Activated T-helper 1 cell treated with anti-CD3 and anti-CD28 coated beads, Interleukin-12 subunit alpha, Interleukin-12 subunit beta, Interleukin-2, Interleukin-4 antibody, amounts not matched to agents 30 ng/mL and 10 ng/mL and 1 ng/mL, durations not matched to agents 14 hours and 24 hours and 36 hours (primary cell): ENCODE measurements at places on chromosomes 4 and X. TPM values are rescaled to one million over a fixed set of nuclear protein-coding genes. Genes with fewer than 3 reads are reported as not detected.

The RPS6KA6 gene
- total RNA-seq, result not detected in 2 replicates

The SPACA5 gene
- total RNA-seq, result not detected in 2 replicates

The AFM gene
- total RNA-seq, result not detected in 2 replicates

- no peaks in the 10 kb centered on the region for H3K27me3 ChIP-seq
- no peaks in the 10 kb centered on the region for H3K36me3 ChIP-seq
- no peak for DNase-seq
- H3K27ac ChIP-seq, result no peak overlapping the region
- no peak overlapping the region for H3K4me3 ChIP-seq
These were observed 32.0 kb downstream of the CCSER1 start for GRCh38 chr4:90159193-90159592.

GRCh38 chr4:27742816-27743215 is 882.2 kb downstream of the STIM2 start:
- H3K4me1 ChIP-seq, result no peaks in the 10 kb centered on the region
- no peaks in the 10 kb centered on the region for H3K36me3 ChIP-seq

GRCh38 chrX:15203694-15204093 is 66.2 kb downstream of the ASB9 start:
- no peak for DNase-seq
- peaks cover 9% of the 10 kb centered on the region for H3K27me3 ChIP-seq
- H3K27ac ChIP-seq, result peak overlapping the region; percentile 52
- peaks cover 6% of the 10 kb centered on the region for H3K36me3 ChIP-seq
- peaks cover 35% of the 10 kb centered on the region for H3K4me1 ChIP-seq

DNA sequence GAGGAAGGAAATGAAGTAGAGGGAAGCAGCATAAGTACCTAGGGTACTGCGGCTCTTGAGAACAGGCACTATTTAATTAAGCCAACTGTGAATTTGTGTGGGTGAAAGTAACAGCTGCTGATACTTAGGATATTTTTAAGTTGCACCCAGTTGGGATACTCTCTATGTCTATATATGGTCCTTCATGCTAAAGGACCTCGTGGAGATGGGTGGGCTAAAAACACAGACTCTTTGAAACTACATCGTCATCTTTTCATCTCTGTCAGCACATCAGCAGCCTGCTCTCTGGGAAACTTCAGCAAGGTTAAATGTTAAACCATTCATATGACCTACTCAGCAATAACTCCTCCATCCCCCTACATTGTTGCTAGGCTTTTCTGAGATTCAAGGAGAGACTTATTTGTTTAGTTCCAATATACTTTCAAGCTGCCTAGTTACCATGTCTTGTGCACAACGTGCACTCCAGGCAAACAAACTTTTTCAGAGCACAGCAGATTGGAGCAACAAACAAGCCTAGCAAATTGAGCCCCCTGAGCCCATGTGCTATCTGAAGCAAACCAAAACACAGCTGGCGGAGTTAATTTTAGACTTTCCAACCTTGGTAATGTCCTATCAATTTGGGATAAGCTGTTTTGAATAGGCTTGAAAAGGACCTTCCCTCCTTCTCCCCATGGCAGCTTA is 6.2 kb upstream of the MOB1B start:
- H3K4me1 ChIP-seq, result no peaks in the 10 kb centered on the region
- no peaks in the 10 kb centered on the region for H3K36me3 ChIP-seq
- H3K4me3 ChIP-seq, result no peak overlapping the region
- H3K27me3 ChIP-seq, result no peaks in the 10 kb centered on the region
- H3K27ac ChIP-seq, result no peak overlapping the region
- DNase-seq, result no peak

DNA sequence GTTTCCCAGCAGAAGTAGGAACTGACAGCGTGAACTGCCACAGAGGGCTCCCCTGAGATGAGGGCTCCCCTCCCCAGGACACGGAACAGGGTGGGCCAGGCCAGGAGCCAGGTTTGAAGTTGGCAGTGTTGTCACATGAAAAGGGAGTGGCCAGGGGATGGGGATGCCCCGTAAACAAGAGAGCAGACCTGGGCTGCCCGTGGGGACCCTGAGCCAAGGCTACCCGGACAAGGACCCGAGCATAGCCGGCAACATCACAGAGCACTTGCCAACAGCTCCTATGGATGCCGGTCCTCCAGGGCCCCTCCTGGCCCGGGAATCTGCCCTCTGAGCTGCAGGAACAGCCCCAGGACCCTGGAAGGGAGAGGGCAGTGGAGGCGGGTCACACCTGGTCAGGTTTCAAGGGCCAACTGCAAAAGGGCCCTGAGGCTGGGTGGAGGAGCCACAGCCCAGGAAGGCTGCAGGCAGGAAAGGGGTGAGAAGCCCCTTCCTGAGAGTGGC is 102.1 kb downstream of the CPZ start:
- H3K27ac ChIP-seq, result no peak overlapping the region
- no peaks in the 10 kb centered on the region for H3K36me3 ChIP-seq
- H3K27me3 ChIP-seq, result no peaks in the 10 kb centered on the region
- DNase-seq, result no peak
- no peaks in the 10 kb centered on the region for H3K4me1 ChIP-seq
- no peak overlapping the region for H3K4me3 ChIP-seq

- H3K36me3 ChIP-seq, result no peaks in the 10 kb centered on the region
- no peaks in the 10 kb centered on the region for H3K27me3 ChIP-seq
- H3K4me1 ChIP-seq, result no peaks in the 10 kb centered on the region
These were observed 540.8 kb downstream of the ADGRL3 start for GRCh38 chr4:61740886-61741285.

DNA sequence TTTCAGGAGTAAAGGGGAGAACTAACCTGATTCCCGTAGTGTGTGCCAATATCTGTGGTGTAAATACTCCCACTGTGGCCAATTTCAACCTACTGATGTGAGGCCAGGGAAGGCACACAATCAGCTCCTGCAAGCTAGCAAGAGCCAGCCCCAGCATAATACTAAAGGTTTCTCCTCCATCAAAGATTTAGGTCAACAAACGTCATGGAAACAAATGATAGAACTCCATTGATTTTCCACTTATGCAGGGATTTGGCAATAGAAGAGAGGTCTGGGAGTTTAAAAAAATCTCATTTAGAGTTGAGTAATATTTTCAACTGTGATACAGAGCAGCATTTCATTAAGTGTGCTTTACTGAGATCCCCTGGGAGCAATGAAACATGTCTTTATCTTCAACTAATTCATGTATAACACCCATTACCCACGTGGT is 15.8 kb upstream of the VEGFD start:
- peaks cover 6% of the 10 kb centered on the region for H3K4me1 ChIP-seq
- H3K4me3 ChIP-seq, result no peak overlapping the region
- no peak for DNase-seq
- no peaks in the 10 kb centered on the region for H3K36me3 ChIP-seq
- H3K27me3 ChIP-seq, result no peaks in the 10 kb centered on the region

GRCh38 chr4:25856756-25857155 is 6.0 kb downstream of the SEL1L3 start:
- H3K4me3 ChIP-seq, result no peak overlapping the region
- DNase-seq, result no peak
- H3K27ac ChIP-seq, result peak overlapping the region; percentile 50
- H3K36me3 ChIP-seq, result peaks cover 10% of the 10 kb centered on the region
- H3K27me3 ChIP-seq, result no peaks in the 10 kb centered on the region
- peaks cover 79% of the 10 kb centered on the region for H3K4me1 ChIP-seq

DNA sequence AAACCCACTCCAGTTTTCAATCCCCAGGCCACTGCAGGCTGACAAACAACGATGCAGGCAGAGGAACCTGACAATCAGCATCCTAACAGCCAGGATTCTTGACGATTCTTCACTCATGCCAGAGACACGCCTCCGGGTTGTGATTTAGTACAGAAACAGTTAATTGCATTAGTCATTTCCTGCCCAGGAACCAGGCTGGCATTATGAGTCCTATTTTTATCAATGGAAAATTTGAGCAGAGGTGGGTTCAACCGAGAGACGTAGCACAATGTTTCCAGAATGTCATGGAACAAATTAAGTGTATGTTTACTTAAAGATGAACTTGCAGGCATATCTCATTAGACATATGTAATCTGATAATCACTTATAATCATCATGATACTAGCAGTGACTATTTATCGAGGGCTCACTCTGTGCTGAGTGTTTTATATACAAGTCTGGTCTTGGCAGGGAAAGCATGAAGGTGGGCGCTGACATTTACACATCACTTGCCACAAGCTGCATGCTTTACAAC is 159.7 kb downstream of the NSUN7 start:
- no peaks in the 10 kb centered on the region for H3K27me3 ChIP-seq
- no peak for DNase-seq
- peaks cover 2% of the 10 kb centered on the region for H3K36me3 ChIP-seq
- H3K27ac ChIP-seq, result peak overlapping the region; percentile 91
- peaks cover 35% of the 10 kb centered on the region for H3K4me1 ChIP-seq
